ENCODE measurements at places on chromosomes 11 and 22. TPM values are rescaled to one million over a fixed set of nuclear protein-coding genes. Genes with fewer than 3 reads are reported as not detected.

GRCh38 chr22:49961601-49962011 lies 1.0 kb downstream of the PIM3 start:
- H3K27ac ChIP-seq, result peak overlapping the region; percentile 86
- peaks cover 43% of the 10 kb centered on the region for H3K4me1 ChIP-seq
- no peaks in the 10 kb centered on the region for H3K27me3 ChIP-seq
- peaks cover 3% of the 10 kb centered on the region for H3K36me3 ChIP-seq
- H3K4me3 ChIP-seq, result peak overlapping the region; percentile 92

Gene RAB3IL1
- 127 TPM for total RNA-seq

DNA sequence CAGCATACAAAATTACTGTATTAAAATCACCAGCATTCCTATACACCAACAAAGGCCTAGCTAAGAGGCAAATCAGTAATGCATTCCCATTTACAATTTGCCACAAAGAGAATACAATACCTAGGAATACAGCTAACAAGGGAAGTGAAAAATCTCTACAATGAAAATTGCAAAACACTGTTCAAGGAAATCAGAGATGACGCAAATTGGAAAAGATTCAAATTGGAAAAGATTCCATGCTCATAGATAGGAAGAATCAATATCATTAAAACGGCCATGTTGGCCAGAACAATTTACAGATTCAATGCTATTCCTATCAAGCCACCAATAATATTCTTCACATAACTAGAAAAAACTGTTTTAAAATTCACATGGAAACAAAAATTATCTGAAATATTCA lies 123.0 kb upstream of the ANO5 start:
- no peaks in the 10 kb centered on the region for H3K4me1 ChIP-seq
- H3K4me3 ChIP-seq, result no peak overlapping the region
- no peak overlapping the region for H3K27ac ChIP-seq
- DNase-seq, result no peak
- no peaks in the 10 kb centered on the region for H3K36me3 ChIP-seq
- no peaks in the 10 kb centered on the region for H3K27me3 ChIP-seq

DNA sequence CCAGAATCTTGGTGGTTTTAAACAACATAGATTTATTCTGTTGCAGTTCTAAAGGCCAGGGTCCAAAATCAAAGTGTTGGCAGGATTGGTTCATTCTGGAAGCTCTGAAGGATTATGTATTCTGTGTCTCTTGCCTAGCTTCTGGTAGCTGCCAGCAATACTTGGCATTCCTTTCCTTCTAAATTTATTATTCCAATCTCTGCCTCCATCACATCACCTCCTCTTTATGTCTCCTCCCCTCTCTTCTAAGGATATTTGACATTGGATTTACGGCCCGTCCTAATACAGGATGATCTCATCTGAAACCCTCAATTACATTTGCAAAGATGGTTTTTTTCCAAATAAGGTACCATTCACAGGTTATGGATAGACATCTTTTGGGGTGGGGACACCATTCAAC lies 186.5 kb downstream of the SBF2 start:
- no peak overlapping the region for H3K4me3 ChIP-seq
- no peaks in the 10 kb centered on the region for H3K36me3 ChIP-seq
- H3K4me1 ChIP-seq, result peaks cover 7% of the 10 kb centered on the region

DNA sequence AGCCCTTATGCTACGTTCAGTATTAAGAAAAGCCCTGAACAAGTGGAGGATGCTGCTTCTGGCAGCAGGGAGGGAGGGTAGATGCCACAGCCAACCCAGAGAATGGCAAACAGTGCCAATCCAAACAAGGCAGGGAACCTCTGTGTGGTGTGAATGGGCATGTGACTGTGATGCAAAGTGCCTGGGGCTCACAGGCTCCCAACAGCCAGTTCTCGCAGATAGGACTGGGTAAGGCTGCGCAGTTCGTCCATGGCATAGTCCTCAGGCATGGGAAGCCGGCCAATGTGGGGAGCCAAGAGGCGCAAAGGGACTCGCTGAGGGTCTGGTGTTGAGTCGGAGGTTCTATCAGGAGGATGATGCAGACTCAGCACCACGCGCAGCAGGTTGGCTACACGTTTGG lies 4.8 kb upstream of the CHRNA10 start:
- H3K27ac ChIP-seq, result no peak overlapping the region
- H3K4me3 ChIP-seq, result no peak overlapping the region
- no peaks in the 10 kb centered on the region for H3K4me1 ChIP-seq
- peaks cover 33% of the 10 kb centered on the region for H3K36me3 ChIP-seq
- no peaks in the 10 kb centered on the region for H3K27me3 ChIP-seq

DNA sequence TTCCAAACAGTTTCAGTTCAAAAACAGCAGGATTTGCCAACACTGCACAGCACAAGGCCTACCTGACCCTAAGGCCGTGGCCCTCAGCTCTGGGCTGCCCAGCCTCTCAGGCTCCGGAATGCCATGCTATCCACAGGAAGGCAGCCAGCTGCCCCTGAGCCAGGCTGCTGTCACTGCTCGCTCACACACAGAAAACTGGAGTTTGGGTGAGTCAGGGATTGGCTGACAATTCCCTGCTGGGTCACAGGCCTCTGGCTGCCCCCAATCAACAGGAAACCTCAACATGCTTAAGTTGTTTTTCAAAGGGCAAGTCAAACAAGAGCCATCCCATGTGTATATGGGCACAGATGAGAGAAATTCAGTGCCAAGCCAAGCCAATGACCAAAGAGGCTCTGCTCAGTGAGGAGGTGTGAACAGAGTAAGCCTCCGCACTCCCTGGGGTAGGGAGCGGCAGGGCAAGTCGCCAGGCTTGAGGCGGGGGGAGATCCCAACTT lies 50.2 kb downstream of the RPL27A start:
- no peak for DNase-seq
- peaks cover 41% of the 10 kb centered on the region for H3K4me1 ChIP-seq
- H3K27me3 ChIP-seq, result no peaks in the 10 kb centered on the region
- H3K36me3 ChIP-seq, result peaks cover 20% of the 10 kb centered on the region
- no peak overlapping the region for H3K4me3 ChIP-seq

DNA sequence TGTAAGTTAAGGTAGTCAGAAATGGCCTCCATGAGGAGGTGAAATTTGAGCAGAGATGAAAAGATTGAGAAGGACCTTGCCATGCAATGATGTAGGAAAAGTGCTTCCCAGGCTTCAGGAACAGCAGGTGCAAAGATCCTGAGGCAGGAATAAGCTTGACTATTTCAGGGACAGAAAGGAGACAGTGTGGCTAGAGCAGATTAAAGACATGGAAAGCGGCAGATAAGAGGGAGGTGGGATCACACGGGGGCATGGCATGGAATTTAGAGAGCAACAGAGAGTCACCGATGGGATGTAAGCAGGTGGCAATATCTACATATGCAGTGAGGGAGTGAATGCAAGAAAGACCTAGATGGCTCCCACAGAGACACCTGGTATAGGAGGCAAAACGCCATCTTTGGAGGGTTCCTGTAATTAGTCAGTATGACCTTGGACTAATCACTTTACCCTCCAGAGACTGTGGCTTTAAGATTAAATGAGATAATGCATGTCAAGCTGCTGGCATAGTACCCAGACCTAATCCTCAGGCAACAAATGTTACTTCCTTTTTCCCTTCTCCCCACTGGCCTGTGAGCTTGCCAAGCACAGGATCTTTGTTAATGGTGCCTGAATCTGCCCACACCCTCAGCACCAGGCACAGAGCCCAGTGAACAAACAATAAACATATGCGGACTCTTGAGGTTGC lies 24.6 kb upstream of the ACER3 start:
- no peak overlapping the region for H3K27ac ChIP-seq
- no peaks in the 10 kb centered on the region for H3K4me1 ChIP-seq
- no peak overlapping the region for H3K4me3 ChIP-seq
- H3K36me3 ChIP-seq, result no peaks in the 10 kb centered on the region

DNA sequence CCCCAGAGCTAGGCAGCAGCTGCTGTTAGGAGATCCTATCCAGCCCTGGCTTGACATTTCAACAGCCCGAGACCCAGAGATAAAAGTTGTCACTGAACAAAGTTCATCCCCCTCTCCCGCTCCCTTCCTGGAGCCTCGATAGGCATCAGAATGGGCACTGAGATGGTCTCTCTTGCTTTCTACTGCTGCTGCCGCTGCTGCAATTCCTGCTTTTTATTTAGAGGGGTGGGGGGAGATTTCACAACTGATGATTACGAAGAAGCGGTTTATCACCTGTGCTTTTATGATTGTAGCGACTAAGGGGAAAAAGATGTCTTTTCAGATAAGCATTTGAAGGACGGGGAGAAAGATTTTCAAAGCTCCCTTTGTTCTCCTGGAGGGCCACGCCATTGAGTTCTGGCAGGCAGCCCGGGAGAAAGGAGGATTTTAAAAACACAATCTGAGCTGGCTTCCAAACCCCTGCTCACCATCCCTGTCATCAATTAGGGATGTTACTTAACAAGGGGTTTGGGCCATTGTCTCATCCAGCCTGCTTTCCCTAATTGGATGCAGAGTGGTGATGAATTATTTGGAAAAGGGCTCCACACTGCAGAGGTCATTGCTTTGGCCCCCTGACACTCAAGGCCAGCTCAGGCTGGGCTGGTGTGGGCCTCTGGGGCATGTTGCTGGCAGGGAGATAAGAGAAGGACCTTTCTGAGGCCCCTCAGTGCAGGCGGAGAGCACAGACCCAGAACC lies 344.7 kb downstream of the BUD13 start:
- no peaks in the 10 kb centered on the region for H3K4me1 ChIP-seq
- no peaks in the 10 kb centered on the region for H3K27me3 ChIP-seq
- H3K36me3 ChIP-seq, result no peaks in the 10 kb centered on the region
- DNase-seq, result peak; percentile 39
- H3K27ac ChIP-seq, result no peak overlapping the region

Gene TMEM86A
- total RNA-seq, result 7.1 TPM

Measured in tibial nerve (tissue), 4 donors.